Suppressor macrophage treated with lipopolysaccharide for 4 hours (primary cell): ENCODE measurements at places on chromosomes 16 and 17.

- DNase-seq, result no peak
These were observed 11.0 kb upstream of the ZG16 start for GRCh38 chr16:29767062-29767461.

DNA sequence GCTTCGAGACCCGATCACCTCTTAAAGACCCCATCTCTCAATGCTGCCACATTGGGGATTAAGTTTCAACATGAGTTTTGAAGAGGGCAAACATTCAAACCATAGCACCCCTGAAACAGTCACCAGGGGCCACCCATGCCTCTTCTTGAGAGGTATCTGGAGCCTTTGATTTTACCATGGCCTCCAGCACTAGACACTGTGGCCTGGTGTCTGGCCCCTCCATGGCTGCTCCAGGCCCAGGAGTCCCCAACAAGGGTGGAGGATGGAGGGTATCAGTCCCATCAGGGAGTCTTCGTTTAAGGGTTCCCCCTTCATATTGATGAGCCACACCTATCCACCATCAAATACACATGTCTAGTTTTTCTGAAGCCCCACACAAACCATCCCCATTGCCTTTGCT lies 66.5 kb upstream of the CDH5 start:
- no peak for DNase-seq

- DNase-seq, result no peak
These were observed 83.1 kb downstream of the NT5M start for GRCh38 chr17:17386094-17386800.

- DNase-seq, result no peak
These were observed 35.5 kb downstream of the UBN1 start for GRCh38 chr16:4882633-4883285.

- no peak for DNase-seq
These were observed 389.8 kb downstream of the CA10 start for GRCh38 chr17:51768706-51769105.

DNA sequence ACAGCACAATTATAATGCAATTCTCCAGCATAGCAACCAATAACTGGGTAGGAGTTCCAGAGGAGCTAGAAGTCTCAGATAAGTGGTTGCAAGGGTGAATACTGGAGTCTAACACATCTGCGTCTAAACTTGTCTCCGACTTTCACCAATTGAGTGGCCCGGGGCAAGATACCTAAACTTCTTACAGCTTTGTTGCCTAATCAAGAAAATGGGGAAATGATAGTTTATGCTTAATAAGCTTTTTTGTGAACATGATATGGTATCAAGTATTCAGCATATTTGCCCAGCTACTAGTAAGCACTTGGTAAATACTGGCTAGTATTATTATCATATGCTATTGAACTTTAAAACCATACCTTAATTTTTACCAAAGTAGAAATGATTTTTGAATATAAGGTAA lies 183.5 kb downstream of the KCNJ2 start:
- peak; percentile 38 for DNase-seq

DNA sequence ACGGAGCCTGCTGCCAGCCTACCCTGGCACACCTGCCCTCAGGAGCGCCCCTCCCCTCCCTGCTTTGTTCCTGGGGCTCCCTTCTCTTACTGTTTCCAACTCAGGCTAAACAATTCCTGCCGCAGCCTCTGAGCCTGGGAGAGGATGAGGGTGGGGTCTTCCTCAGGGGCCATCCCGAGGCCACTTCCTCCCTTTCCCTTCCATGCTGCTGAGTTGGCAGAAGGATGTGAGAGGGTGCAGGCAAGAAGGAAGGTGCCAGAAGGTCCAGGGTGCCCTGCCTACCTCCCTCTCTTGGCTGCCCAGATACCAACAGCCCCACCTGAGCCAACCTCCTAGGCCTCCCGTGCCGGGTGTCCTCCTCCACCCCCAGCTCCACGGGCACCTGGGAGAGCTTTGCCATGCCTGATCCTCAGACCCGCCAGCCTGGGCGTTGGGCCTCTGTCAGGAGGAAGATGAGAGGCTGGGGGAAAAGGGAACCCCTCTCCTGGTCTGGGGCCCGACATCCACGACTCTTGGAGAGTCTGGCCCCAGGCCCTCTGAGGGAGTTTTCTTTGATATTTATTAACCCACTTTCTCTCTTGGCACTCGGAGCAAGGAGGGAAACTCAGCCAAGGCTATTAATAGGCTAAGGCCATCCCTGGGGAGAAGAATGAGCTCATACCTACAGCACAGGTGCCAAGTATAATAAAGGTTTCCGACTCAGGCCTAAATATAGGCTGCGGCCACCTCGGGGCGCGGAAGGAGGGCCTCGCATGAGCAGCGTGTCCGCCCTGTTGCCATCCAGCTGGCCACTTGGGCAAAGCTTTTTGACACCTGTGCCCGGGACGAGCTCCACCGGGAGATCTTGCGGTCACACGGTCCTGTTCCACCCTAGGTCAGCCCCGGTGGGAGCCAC lies 232.0 kb downstream of the ENGASE start:
- DNase-seq, result no peak
